ENCODE measurements at places on chromosomes 3 and 15.

GRCh38 chr3:50338965-50339364, 1.7 kb downstream of the RASSF1 start:
- no peak for DNase-seq

GRCh38 chr3:114394551-114394950, 100.7 kb downstream of the TIGIT start:
- DNase-seq, result no peak

DNA sequence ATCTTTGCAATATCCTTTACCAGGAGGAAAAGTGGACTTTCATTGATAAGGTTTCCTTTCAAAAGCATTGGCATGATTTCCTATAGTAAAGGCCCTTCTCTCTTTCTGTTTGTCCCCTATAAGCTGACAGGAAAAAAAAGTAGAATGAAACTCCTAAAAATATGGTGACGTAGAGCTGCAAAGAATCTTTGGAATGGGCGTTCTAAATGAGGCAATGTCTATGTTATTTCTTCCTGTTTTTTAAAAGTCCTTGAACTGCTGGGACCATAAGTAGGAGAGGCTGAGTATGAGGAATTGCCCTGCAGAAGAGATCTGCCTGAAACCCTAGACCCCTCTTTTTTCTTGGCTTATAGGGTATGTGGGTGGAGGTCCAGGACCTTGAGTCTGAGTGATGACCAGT, 17.2 kb downstream of the ST3GAL6 start:
- no peak for DNase-seq

GRCh38 chr3:78724859-78725258, 1042.9 kb downstream of the ROBO1 start:
- DNase-seq, result no peak

- DNase-seq, result no peak
Observed at GRCh38 chr15:73758461-73758860, 5.3 kb upstream of the INSYN1 start.

GRCh38 chr15:32802286-32802936, 84.6 kb downstream of the GREM1 start:
- no peak for DNase-seq

DNA sequence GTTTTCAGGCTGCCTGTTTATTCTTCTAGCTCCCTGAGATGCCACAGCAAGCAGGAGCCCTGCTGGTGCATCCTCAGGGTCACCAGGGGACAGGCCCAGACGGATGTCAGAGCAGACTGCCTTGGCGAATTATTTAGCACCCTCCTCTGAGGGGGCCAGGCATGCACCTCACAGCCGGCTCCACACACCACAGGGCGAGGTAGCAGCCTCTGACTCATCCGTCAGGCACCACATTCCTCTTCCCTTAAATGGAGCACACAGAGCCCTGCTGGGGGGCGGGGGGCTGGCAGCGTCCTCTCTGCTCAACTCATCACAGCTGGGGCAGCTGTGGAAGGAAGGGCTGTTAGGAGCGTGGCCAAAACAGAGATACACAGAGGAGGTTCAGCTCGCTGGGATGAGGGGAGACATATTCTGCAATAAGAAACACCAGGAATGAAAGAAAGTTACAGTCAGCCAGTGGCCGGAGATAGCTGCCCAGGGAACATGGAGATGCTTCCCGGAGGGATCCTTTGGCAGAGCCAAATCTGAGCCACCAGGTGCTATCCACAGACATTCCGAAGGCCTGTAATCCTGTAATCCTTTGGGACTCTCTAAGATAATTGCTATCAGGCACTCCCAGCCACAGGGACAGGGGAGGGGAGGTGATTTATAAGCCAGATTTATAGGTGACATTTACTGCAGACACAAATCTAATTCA, 13.9 kb upstream of the PRICKLE2 start:
- DNase-seq, result no peak

- no peak for DNase-seq
Observed at GRCh38 chr15:62622775-62623174, 419.8 kb upstream of the TPM1 start.

- DNase-seq, result no peak
Observed at GRCh38 chr3:122679882-122680474, 661 bp upstream of the PARP14 start.

- DNase-seq, result no peak
Observed at GRCh38 chr3:179021119-179021903, 50.3 kb downstream of the ZMAT3 start.

Data from stimulated activated CD4-positive, alpha-beta T cell treated with anti-CD3 and anti-CD28 coated beads, Interleukin-4, amount 100 ng/mL, for 1 hour (primary cell).